Activated CD4-positive, alpha-beta T cell treated with anti-CD3 and anti-CD28 coated beads for 36 hours (primary cell): ENCODE measurements at places on chromosomes 4 and X. TPM values are rescaled to one million over a fixed set of nuclear protein-coding genes. Genes with fewer than 3 reads are reported as not detected.

Gene STPG2
- 0.25 TPM for total RNA-seq

Gene PPEF2
- total RNA-seq: 0.09 TPM

Gene SPANXN4
- total RNA-seq: not detected

Gene ANOS1
- total RNA-seq: not detected

Gene IL9R
- 2.0 TPM for total RNA-seq

Gene UGT2B28
- total RNA-seq: not detected
